Esophagus (tissue), 2 donors: ENCODE measurements at places on chromosomes 13 and 19. TPM values are rescaled to one million over a fixed set of nuclear protein-coding genes. Genes with fewer than 3 reads are reported as not detected.

Gene PLIN4
- 4.1 TPM for polyA plus RNA-seq

Gene DACT3
- polyA plus RNA-seq, result 1.1 TPM

Gene MYBPC2
- not detected for polyA plus RNA-seq

Gene FAM124A
- 0.64 TPM for polyA plus RNA-seq

Gene OR7D2
- polyA plus RNA-seq, result not detected

Gene GIPC1
- polyA plus RNA-seq, result 368 TPM

Gene B9D2
- 6.0 TPM for polyA plus RNA-seq

Gene MIDN
- 38.7 TPM for polyA plus RNA-seq
